Spleen (tissue), 13 donors: ENCODE measurements at places on chromosomes 2 and 18. TPM values are rescaled to one million over a fixed set of nuclear protein-coding genes. Genes with fewer than 3 reads are reported as not detected.
A peak's percentile ranks its signal among the peaks of the same experiment; 100 is the strongest.

DNA sequence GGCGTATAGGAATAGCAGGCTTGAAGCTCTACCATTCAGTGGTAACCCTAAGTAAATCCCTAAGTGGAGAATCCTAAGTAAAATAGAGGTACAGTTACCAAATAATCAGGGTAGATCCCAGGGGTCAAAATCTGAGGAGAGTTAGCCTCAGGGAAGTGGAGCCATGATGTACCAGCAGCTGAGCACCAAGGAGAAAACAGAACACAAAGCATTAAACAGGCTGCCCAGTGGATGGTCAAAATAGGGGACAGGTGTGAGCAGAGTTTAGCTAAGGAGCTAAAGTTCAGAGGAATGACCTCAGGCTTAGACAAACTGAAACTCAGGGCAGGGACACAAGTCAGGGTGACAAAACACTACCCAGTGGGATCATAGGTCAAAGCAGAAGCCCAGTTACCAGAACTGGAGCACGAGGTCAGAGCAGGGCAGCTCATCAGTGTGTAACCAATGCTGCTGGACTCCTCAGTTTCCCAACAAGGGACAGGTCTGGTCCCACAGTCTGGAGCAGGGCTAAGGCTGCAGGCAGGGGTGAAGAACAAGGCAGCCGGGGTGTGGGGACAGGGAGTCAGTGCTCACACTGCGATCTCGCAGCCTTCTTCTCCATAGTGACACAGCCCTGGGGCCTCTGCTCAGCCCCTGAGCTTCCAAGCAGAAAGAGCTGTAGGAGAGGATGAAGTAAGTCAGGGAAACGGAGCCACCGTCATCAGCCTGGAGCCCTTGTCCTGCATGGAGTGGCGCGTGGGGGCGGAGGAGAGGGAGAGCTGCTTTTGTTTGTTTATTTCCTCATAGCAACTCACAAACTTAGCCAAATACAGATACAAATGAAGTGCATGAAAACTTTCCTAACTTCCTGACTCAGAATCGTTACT is 264.0 kb downstream of the MREG start:
- no peaks in the 10 kb centered on the region for H3K36me3 ChIP-seq
- H3K27me3 ChIP-seq, result no peaks in the 10 kb centered on the region
- H3K27ac ChIP-seq, result no peak overlapping the region
- peak; percentile 70 for DNase-seq
- H3K4me3 ChIP-seq, result no peak overlapping the region

DNA sequence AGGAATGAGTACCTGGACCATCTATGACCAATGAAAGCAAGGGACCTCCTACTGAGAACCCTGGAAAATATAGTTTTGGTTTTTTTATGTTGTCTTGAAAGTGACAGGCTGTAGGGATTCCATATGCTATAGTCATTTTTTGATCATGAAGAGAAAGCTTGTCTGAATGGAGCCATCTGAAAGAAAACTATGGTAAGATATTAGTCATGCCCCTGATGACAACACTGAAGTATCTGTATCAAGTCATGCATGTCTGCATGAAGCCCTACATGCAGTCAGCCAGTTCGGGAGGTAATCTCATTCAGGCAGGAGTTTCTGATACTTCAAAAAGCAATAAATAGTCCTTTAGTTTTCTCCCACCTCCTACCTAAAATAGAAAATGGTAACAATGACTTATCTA is 1042.0 kb downstream of the DPP10 start:
- H3K27me3 ChIP-seq, result no peaks in the 10 kb centered on the region
- H3K4me1 ChIP-seq, result no peaks in the 10 kb centered on the region
- no peaks in the 10 kb centered on the region for H3K36me3 ChIP-seq
- H3K4me3 ChIP-seq, result no peak overlapping the region

RNF144A gene
- polyA plus RNA-seq, result 5.2 TPM

- no peak for DNase-seq
- H3K4me3 ChIP-seq, result no peak overlapping the region
- peaks cover 16% of the 10 kb centered on the region for H3K36me3 ChIP-seq
- H3K27me3 ChIP-seq, result no peaks in the 10 kb centered on the region
These were observed 4.7 kb downstream of the CD226 start for GRCh38 chr18:69943021-69943420.
